ENCODE measurements at places on chromosomes 12 and 14.

DNA sequence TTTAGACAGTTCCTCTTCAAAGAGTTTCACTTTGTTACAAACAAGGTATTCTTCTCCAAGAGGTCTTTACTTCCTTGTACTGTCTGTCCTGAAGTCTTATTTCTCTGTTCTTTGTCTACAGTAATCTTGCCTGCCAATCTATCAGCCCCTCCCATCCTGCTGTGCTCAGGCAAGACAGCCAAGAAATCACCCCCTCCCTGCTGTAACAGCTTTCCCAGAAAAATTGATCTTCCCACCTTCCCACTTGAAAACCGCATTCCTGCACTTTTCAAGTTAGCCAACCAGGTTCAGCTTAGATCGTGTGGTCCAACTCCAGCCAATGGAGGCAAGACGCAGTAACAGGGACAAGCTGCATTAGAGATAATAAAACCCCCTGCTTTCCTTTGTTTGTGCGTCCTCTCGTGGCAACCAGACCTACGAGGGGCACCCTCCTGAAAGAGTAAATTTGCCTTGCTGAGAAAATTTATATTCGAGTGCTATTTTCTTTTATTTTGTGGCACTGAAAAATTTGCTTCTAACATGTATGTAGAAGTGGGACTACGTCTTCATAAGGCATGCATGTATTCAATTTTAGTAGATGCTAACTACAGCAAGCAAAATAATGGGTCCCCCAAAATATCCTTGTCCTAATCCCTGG, 46.5 kb upstream of the ESR2 start:
- no peak for DNase-seq

DNA sequence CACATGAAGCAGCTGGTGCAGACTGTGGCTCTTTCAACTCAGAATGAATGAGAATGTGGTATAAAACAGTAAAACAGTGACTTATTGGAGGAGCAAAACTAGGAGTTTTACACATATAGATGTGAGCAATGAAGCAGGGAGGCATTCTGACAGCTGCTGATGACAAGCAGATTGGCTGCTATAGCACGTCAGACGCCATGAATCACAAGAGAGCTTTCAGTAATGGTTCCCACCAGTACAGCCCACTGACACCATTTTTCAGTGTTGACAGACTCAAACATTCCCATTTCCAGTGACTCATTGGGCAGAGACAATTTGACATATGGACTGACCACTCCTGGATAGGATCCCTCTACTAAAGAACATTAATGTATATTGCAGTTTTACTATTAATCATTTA, 24.6 kb upstream of the FSCB start:
- DNase-seq, result no peak

DNA sequence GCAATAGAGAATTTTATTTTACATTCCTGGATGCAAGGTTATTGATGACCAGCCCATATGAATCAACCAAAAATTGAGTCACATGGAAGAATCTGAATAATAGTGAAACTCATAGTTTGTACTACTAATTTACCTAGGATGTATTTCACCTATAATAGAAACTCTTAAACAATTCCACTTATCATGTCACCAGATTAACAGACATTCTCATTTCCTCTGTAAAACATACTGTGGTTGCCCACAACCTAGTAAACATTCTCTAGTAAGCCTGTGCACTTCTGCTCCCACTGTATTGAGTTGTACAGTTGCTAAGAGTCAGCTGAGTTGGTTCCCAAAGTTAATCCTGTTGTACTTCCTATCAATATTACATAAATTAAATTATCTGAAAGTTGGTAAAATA, 196.6 kb upstream of the TMTC1 start:
- no peak for DNase-seq

- no peak for DNase-seq
Measured at GRCh38 chr14:23942587-23942986, 11.0 kb upstream of the DHRS4 start.

DNA sequence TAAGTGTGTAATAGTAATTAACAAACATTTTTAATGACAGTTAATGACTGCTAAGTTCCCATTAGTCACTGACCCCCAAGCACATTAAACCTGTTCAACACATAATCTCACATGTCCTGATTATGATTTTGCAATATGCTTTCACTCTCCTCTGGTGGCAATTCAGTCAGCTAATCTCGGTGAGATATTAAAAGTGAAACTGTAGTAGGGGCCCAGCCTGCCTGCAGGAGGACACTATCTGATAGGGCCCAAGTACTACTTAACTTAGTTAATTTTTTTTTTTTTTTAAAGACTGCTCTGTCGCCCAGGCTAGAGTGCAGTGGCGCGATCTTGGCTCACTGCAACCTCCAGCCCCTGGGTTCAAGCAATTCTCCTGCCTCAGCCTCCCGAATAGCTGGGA, 48.8 kb downstream of the CIT start:
- no peak for DNase-seq

- peak; percentile 50 for DNase-seq
Measured at GRCh38 chr12:132761032-132761920, at the start of gene ANKLE2. Gene ANKLE2 (minus strand): TSS chr12:132761832. CDS start chr12:132761798, 34 bp downstream.

- DNase-seq, result no peak
Measured at GRCh38 chr12:130764073-130764472, 48.0 kb upstream of the RIMBP2 start.

Data from stimulated activated CD8-positive, alpha-beta memory T cell treated with anti-CD3 and anti-CD28 coated beads, Interleukin-4, amount 100 ng/mL, for 1 hour (primary cell).